Trophoblast cell (in vitro differentiated cells and primary cell): ENCODE measurements at places on chromosomes 1 and 21.

DNA sequence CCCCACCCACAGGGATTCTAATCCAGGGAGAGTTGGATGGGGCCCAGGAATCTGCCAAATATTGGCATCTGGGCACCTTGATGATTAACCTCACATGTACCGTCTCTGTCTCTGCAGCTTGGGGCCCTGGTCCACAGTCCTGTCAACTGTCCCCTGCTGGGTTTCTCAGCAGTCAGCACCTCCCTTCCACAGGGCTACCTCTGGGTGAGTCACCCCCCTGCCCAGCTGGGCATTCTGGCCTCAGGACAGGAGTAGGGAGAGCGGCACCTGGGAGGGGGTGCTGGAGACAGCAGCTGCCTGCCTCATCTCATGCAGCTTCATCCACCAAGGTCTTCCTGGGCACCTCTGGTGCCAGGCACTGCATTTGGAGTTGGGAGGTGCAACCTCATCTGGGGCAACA lies 100.6 kb upstream of the ACTL8 start:
- DNase-seq = no peak

- peak; percentile 45 for DNase-seq
Measured at GRCh38 chr21:25929856-25930520, 195.2 kb downstream of the GABPA start.

DNA sequence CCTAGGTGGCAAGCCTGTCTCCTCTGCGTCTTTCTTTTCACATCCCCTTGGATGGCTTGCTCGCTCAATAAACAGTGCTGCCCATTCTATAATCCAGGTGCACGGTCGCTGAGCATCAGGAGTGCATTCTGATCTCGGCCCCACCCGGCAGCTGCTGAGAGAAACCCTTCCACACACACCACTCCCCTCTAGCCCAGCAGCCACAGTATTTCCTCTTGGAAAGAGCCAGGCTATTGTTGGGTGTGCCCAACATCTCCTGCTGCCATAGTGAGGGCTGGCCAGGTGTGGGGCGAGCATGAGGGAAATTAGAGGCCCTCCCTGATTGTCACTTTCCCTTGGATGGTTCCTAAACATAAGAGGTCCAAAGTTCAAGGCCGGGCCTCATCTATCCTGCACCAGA lies 24.7 kb downstream of the GPA33 start:
- DNase-seq = no peak

- DNase-seq = peak; percentile 63
Measured at GRCh38 chr1:89519779-89520358, 4.8 kb upstream of the LRRC8B start.

DNA sequence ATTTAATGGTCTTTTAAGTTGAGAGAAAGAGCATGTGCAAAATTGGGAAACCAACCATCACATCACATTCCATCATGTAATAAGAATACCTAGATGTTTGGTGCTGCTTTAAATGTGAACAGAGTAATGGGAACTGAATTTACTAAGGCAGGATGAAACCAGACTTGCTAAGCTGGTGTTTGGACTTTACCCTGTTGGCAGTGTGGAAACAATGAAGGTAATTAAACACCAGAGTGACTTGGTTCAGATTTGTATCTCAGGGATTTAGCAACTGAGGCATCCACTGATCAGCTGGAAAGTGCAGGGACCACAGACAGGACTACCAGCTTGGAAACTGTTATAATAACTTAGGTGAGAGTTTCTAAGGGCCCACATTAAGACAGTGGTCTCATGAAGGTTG lies 263.4 kb downstream of the OLFM3 start:
- no peak for DNase-seq

GRCh38 chr1:159132271-159132881 lies 39.0 kb upstream of the CADM3 start:
- peak; percentile 50 for DNase-seq

DNA sequence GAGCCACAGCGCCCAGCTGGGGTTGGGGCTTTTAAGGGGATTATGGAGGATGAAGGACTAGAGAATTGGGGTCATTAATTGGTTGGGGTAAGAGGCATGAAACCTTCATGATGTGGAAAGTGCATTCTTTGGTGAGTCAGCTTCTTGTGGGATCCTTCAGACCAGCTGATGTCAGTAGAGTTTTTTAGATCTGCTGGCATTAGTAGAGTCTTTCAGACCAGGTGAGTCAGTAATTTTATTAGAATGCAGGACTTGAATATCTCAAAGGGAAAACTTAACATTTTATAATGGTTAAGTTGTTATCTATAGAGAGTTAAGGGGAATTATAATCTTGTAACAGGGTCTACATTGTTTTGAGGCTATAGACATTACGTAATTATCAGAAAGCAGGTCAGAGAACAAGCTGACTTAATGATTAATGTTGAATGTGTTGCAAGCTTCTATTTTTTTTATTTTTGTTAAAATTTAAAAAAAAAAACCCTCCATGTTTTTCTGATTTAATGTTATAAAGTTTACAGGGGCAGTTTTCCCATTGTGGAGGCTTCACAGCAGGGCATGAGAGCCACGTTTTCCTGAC lies 160.9 kb upstream of the FMN2 start:
- DNase-seq = no peak
